ENCODE measurements at places on chromosomes 11 and 22.
A peak's percentile ranks its signal among the peaks of the same experiment; 100 is the strongest.

- DNase-seq, result no peak
Measured at GRCh38 chr11:34648036-34648435, 27.1 kb downstream of the EHF start.

DNA sequence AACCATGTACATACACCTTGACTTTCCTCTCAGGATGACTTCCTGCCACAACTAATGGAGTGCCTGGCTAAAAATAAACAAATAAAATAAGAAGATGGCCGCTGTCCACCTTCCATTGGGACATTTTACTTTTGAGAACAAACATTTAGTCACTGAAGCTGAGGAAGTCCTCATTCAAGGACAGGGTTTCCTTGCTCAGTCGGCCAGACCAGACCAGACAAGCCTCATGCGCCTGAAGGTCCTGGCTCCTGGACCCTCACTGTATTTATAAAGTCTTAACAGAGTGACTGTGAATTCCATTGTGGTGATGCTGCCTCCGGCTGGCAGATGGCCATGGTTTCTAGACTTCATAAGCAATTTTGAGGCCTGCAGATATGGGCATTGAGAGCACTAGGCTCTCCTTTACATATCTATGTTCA is 114.5 kb downstream of the MAML2 start:
- peak; percentile 92 for DNase-seq

GRCh38 chr11:113193016-113193415 is 121.4 kb upstream of the TTC12 start:
- no peak for DNase-seq

GRCh38 chr11:86720546-86720945 is 48.1 kb upstream of the ME3 start:
- no peak for DNase-seq

DNA sequence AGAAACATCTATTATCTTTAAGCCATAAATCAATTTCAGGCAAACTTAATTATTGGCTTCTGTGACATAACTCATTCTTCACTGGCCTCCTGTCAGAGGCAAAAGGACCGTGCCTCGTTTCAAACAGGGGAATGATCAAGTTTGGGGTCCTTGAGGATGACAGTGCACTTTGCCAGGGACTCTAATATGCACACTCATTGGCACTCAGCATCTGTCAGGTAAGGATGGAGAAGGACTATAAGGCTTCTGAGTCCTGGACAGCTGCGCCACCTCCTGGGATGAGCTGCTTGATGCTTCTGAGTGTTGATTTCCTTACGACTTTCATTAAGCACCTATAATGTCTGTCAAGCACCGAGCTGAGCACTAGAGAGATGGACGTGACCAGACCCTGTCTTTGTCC is 20.2 kb downstream of the BPIFC start:
- DNase-seq, result no peak

GRCh38 chr22:31754813-31755212 is 994 bp downstream of the DEPDC5 start:
- DNase-seq, result peak; percentile 12

- DNase-seq, result peak; percentile 56
Measured at GRCh38 chr22:37818409-37819104, 4.6 kb upstream of the GALR3 start.

DNA sequence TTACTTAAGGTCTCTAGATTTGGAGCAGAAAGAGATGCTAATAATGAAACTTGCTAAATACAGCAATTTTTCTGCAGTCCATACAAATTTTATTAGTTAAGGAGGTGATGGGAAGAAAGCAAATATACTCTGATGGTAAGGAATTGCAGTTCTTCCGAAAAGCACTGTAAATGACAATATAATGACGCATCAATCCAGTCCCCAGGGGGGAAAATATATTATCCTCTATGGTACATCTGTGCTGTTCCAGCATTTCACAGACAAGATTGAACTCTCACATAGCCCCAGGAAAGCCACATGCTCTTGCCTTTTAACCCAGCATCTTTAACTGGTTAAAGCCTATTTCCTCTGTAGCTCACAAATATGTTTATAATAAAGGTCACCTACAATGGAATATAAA is 416.6 kb upstream of the CCDC90B start:
- DNase-seq, result no peak
